ENCODE measurements at places on chromosomes 2 and 18. TPM values are rescaled to one million over a fixed set of nuclear protein-coding genes. Genes with fewer than 3 reads are reported as not detected.

Gene PSMA8
- 0.83 TPM for total RNA-seq

DNA sequence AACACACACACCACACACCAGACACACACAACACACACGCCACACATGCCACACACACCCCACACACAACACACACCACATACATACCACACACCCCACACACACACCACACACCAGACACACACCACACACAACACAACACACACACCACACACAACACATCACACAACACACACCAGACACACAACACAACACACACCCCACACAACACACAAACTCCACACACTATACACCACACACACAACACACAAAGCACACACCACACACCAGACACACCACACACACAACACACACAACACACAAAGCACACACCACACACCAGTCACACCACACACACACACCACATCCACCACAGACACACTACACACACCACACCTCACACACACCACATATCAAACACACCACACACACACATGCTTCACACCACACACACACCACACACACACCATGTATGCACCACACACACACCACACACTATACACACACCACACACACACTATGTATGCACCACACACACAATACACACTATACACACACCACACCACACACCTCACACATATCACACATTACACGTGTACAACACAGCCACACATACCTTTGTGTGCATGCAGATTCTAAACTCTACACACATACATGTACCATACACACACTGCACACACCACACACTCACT is 72.2 kb downstream of the TMEM18 start:
- no peak for DNase-seq
- H3K27ac ChIP-seq: no peak overlapping the region

- H3K4me1 ChIP-seq: no peaks in the 10 kb centered on the region
- peaks cover 24% of the 10 kb centered on the region for H3K27me3 ChIP-seq
- no peak overlapping the region for H3K27ac ChIP-seq
- DNase-seq: no peak
Measured at GRCh38 chr2:26670931-26671460, 21.5 kb upstream of the KCNK3 start.

Gene IL37
- total RNA-seq: 0.33 TPM

Gene SERPINB3
- total RNA-seq: not detected

Data from activated CD4-positive, alpha-beta memory T cell treated with anti-CD3 and anti-CD28 coated beads, Interleukin-2, amount 10 ng/mL, durations not matched to agents 7 days and 5 days (primary cell).